Urinary bladder (tissue), 4 donors: ENCODE measurements at places on chromosomes 2 and 18. TPM values are rescaled to one million over a fixed set of nuclear protein-coding genes. Genes with fewer than 3 reads are reported as not detected.

AQP12A gene
- not detected for total RNA-seq

TNFAIP6 gene
- total RNA-seq: 34.1 TPM

LOXHD1 gene
- 1.2 TPM for total RNA-seq

RNU2-63P gene
- total RNA-seq: not detected

ARMC9 gene
- 25.9 TPM for total RNA-seq

SLC38A11 gene
- total RNA-seq: 0.85 TPM

ACOXL gene
- 6.2 TPM for total RNA-seq

ACMSD gene
- not detected for total RNA-seq

POTEC gene
- total RNA-seq: not detected

SCN1A gene
- 0.32 TPM for total RNA-seq

DSG2 gene
- total RNA-seq: 44.1 TPM

IGFBP2 gene
- 136 TPM for total RNA-seq

ALPP gene
- total RNA-seq: not detected

DNA sequence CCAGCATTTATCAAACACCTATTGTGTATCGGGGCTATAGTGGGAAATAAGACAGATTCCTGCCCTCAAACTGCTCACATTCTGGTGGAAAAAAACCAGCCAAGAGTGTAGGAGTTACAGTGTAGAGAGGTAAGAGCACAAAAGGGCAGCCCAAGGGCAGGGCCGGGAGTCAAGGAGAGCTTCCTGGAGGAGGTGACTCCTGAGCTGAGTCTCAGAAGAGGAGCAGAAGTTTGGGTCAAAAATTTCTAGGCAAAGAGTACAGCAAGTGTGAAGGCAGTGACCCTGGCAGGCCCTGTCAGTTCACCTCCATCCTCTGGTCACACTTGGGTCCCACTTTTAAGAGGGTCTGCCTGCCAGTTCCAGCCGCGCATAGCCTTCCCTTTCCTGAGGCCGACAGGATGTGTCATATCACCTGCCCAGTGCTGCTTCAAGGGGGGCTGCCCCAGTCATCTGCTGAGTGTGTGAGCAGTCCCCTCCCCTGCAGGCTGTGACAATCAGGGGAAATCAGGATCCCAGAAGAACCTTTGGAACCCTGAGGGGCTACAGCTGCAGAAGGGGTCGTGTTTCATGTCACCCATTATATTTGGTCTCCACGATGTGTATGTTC, 118.4 kb downstream of the GLI2 start:
- DNase-seq: no peak

- peak; percentile 94 for DNase-seq
Measured at GRCh38 chr18:22683196-22683676, 249.9 kb upstream of the RBBP8 start.

GRCh38 chr2:181234487-181234891, 222.7 kb upstream of the ITGA4 start:
- DNase-seq: no peak

DNA sequence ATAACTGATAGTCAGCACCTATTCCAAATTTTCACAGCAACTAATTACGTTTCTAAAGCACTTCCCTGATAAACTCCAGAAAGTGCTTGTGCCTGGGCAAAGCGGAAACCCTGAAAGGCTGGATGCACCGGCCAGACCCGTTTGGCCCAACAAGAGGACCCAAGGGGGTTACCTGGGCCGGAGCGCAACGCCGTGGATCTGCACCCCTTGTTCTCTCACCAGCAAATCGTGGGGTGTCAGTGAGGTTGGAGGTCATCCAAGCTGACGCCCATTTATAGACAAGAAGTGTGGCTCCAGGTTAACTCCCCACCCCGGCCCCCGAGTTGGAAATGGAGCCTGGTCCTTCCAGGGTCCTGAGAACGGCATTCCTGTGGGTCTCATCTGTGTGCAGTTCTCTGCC, 167.0 kb upstream of the HDAC4 start:
- DNase-seq: no peak

DNA sequence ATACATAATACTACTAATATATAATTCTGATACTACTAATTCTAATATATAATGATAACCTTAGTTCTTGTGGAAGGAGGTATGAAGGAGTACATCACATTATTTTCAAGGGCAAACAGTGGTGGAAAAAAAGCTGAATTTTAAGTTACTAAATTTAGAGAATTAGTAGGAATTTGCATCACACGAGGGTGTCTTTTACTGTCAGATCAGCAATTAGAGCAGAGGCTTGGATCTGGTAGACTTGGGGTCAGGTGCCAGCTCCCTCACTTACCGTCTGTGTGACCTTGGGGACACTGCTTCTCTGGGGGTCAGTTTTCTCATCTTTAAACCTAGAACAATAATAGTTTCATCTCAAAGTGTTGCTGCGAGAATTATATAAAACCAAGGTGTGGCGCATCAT, 114.1 kb upstream of the NEDD4L start:
- no peak for DNase-seq

GRCh38 chr2:28481905-28482304, 14.0 kb upstream of the PLB1 start:
- no peak for DNase-seq

DNA sequence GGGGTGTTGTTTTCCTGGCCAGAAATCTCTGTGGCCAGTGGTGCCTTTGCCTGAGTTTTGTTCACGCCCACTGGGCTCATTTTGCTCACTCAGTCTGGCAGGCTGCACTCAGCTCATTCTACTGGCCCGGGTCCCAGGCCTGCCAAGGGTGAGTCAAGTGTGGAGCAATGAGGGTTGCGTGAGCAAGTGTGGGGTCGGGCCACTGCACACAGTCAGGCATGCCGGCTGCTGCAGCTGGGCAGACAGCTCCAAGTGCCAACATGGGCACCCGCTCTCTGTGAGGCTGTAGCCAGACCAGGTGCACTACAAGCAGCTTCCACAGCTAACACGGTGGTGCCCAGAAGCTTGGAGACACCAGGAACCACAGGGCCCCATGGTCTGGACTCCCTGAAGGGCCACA, 801.1 kb upstream of the RAB6C start:
- DNase-seq: no peak

GRCh38 chr2:240252872-240253511, 112.5 kb upstream of the OTOS start:
- DNase-seq: no peak

GRCh38 chr2:16546128-16546754, 119.4 kb downstream of the CYRIA start:
- DNase-seq: peak; percentile 59

DNA sequence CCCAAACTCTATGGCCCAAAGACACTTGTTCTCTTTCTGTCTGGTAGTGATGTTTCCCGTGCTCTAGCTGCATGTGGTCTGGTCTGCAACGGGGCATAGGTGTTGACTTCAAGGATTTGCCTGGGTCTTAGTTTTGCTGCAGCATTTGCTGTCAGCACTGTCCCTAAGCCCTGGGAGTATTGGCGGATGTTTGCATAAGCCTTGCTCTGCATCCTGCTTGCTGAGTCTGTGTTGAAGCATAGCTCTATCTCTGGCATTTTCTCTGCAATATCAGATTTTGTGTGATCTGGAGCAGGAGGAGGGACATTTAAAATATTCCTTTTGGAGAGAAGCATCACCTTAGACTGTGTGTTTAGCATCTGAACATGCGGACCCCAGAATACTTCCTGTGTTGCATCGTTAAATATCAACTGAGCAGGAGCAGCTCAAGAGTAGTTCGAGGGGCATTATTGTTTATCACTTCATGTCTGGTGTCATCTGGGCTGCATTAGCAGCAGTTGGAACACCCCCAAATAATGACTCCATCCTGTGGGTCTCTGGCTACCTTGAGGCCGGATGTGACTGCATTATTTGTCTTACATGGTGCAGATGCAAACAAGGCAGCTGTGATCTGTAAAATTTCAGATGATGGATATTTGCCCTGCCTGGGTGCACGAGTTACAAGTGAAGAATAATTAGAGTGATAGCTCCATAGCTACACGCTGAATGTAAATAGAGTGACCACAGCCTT, 231.7 kb downstream of the TRIB2 start:
- no peak for DNase-seq

GRCh38 chr2:84077496-84077895, 381.6 kb downstream of the SUCLG1 start:
- no peak for DNase-seq

GRCh38 chr2:70199320-70199864, 8.6 kb upstream of the C2orf42 start:
- DNase-seq: no peak

DNA sequence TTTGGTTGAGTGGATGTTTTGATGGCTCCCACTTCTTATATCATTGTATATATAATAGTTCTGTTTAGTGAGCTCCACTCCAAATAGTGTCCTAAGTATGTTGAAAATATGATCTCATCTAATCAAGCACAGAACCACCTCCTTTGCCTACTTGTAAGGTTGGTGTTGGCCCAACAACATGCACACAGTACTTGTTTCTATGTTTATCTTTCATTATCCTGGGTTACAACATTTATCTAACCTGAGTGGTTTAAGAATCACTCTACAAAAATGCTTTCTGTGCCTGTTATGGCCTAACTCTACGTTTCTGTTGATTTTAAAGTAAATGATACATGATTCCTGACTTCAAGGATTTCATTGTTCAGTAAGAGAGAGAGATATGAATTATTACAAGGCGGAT, 281.9 kb downstream of the FIGN start:
- DNase-seq: no peak

- DNase-seq: no peak
Measured at GRCh38 chr2:57862727-57863126, 183.9 kb upstream of the VRK2 start.

- no peak for DNase-seq
Measured at GRCh38 chr2:66872986-66873754, 438.2 kb downstream of the MEIS1 start.

- no peak for DNase-seq
Measured at GRCh38 chr2:108029496-108029895, 43.2 kb downstream of the SLC5A7 start.

DNA sequence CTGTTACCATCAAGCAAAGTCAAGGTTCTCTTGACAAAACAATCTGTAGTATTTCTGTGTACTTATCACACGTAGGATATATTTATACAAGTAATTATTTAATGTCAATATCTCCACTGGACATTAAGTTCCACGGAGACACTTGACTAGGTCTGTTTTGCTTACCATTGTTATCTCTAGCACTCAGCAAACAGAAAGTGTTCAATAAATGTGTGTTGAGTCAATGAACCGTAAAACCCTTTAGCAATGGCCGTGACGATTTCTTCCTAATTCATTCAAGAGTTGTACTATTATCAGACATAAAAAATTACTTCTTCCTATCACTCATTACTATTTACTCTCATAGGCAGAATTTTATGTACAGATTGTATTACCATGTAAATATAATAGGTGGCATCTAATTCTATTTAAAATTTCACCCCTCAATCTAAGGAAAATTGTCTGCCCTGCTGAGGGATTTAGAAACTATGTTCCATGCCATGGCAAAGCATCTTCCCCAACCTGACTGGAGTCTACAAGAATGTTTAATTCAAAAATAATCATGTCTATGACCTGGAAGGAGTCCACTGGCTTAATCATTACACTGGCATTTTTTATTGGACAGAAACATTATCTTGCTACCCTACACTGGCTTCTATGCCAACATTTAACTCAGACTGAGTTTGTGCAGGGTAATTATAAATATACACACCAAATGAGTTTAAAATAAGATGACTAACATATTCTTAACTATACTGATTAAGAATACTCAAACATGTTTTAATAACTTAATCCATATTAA, 301.9 kb downstream of the ZEB2 start:
- no peak for DNase-seq

GRCh38 chr2:48479915-48480314, 50.0 kb upstream of the STON1 start:
- no peak for DNase-seq

DNA sequence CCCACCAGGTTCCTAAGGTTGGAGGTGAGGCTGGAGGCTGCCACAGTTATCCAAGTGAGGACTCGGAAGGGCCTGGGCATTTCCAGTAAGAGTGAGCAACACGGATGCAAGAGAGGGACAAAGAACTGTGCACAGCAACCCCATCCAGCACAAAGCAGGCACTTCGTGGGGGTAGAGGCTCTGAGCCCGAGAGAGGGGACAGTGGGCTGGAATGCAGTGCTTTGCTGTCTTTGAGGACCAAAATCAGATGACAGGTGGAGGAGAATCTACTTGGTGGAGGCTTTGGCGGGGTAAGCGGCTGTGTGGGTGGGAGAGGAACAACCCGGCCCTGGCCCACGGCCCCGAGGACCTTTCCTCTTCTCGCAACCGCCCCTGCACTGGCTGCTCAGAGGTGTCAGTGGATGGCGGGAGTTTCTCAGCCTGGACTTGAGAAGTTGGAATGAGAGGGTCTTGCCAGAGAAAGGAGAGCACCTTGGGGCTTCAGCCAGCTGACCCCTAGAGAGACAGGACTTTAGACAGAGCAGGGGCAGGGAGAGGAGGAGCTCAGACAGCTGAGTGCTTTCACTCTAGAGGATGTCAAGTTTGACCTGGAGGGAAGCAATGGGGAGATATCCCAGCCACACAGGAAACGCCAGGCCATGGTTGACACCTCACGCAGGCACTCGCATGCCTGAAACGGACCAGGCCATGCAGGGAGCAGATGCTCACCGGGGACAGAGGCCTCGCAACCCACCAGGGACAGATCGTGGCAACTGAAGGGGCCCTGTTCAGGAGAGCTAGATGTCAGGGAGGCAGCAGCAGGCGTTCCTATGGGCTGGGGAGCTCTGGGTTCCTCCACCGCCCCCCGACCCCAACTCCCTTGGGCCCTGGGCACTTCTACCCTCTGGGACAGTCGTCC, 11.6 kb downstream of the RAMP1 start:
- no peak for DNase-seq

DNA sequence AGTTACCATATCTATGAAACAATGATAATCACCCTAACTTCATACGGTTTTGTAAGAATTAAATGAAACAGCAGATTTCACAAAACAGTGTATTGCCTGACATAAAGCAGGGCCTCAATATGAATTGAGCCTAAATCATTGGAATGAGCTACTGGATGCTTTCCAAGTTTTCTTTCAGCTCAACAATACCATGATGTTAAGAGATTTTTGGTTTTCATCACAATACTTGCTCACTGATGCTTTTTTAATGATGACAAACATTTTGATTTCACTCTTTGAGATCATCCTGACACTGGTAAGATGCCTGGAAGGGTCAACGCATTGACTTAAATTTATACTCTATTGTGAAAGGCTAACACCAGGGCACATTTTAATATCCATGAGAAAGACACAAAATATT, 377.5 kb downstream of the ZNF521 start:
- DNase-seq: no peak

DNA sequence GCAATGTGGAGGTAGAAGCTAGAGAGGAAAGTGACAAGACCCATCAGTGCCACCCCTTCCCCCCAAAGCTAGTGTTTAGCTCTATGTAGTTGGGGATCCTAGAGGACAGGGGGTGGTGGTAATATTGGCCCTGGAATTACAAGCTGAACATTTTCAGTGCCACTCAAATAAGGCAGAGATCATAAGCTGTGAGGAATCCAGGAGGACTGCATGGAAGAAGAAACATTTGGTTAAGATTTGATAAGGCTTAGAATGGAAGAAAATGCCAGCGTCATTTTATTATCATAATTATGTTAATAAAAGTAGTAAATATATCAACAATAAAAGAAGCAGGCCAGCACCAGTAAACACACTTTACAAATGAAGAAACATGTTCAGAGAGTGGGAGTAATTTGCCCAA, 33.7 kb downstream of the KCNK3 start:
- DNase-seq: no peak

GRCh38 chr18:3872641-3873040, 422.7 kb downstream of the TGIF1 start:
- DNase-seq: no peak
